Foreskin keratinocyte (primary cell): ENCODE measurements at places on chromosomes 4 and X.

GRCh38 chr4:122099896-122100295, 52.2 kb upstream of the BLTP1 start:
- DNase-seq, result no peak

- DNase-seq, result no peak
Measured at GRCh38 chr4:41142376-41143310, 71.7 kb downstream of the APBB2 start.

- DNase-seq, result no peak
Measured at GRCh38 chr4:145882604-145883003, 56.0 kb downstream of the ZNF827 start.

GRCh38 chr4:142406917-142407501, 439.1 kb downstream of the INPP4B start:
- DNase-seq, result no peak

DNA sequence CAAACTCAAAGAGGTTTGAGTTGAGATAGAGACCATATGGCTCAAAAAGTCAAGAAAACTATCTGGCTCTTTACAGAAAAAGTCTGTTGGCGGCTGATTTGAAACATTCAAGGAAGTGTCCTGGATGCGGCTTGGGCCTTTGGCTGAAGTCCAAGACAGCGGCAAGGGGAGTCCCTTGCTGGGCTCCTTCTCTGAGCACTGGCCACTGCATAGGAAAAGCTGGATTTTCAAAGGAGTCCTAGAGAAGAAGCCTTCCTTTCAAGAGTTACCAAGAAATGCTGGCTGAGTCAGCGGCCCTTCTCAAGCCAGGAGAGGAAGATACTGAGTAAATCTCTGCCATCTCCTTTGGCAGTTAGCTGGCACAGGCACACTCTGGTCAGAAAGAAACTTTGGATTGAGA, 12.1 kb downstream of the APLN start:
- no peak for DNase-seq

DNA sequence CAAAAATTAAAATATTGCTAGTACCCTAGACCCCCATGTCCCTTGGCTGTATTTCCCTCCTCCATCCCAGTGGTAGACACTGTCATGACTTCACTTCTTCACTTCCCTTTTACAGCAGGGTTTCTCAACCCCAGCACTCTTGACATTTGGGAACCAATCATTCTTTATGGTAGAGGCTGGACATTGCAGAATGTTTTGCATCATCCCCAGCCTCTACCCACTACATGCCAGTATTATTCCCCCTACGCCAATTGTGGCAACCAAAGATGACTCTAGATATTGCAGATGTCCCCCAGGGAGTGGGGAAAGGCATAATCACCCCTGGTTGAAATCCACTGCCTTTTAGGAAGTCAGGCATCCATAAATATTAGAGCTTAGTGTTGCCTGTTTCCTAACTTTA, 138.6 kb downstream of the AMELX start:
- DNase-seq, result no peak

- no peak for DNase-seq
Measured at GRCh38 chrX:40061871-40062524, 35.8 kb downstream of the BCOR start.

- peak; percentile 77 for DNase-seq
Measured at GRCh38 chrX:10945498-10945897, 165.6 kb upstream of the HCCS start.

- no peak for DNase-seq
Measured at GRCh38 chr4:37051111-37051510, 193.4 kb upstream of the NWD2 start.

GRCh38 chrX:74902806-74903205, 22.4 kb downstream of the NEXMIF start:
- no peak for DNase-seq

GRCh38 chr4:17817027-17817426, 6.2 kb downstream of the NCAPG start:
- no peak for DNase-seq

DNA sequence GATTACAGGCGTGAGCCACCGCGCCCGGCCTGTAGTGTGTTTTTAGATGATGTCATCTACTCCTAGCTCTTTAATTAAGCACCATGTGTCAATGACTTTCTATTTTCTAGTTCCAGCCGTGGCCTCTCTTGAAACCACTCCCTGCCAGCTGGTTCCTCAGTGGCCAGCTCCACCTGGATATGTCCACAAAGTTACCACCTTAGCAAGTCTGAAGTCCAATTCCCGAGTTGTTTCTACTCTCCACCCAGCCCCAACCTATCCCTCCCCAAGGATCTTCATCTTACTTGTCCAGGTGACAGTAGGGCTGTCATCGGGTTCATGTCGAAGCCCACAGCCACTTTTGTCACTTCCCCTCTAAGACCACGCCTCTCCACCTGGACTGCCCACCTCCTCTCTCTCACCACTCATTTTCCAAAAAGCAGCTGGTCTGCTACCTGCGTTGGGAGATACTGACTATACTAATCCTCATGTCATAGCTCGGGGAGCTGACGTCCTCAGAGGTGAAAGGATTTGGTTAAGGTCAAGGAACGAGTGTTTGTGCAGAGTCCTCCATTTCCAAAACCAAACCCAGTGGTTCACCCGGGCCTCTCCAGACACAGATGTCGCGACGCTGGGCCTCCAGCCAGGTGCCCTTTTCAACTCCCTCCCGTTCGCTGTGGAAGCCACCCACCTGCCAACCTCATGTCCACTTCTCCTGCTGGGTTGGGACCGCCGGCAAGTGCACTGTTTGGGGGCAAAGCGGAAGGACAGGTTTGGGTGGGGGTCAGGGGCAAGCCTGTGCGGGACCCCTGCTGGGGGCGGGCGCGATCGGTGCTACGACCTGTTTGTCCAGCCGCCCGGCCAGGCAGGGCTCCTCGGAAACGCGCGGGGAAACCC, 704 bp downstream of the FAM3A start:
- DNase-seq, result no peak

DNA sequence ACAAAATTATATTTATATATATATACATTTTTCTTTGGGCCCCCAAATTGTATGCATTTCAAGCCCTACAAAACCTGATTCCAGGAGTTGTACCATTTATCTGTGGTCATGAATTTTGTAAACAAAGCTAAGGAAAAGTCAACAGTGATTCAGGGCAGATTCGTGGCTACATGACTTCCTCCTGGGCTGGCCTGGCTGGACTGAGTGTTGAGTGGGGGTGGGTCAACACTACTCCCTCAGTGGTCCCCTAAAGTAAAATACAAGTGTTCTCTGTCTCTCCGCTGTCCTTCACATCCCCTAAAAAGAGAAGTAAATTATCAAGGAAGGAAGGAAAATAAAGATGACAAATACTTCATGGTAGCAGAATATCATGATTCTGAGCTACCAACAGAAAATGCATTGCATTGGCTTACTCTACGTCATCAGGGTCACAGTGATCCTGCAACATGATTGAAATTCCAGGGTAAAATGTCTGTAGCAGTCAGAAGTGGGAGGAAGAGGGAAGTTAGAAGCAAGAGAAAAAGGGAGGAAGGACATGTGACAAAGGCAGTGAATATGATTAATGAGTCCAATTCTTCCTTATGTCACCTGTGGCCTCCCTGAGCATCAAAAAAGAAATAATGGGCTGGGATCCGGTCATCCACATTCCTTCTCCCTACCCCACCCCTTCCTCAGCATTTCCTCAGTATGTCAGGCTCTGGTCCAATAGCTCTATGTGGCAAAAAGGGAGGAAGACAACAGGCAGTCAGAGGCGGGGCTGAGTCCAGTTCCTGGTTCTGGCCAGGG, 42.4 kb upstream of the MYOZ2 start:
- no peak for DNase-seq
